RKO (cell line): ENCODE measurements at places on chromosomes 5 and 9.
A peak's percentile ranks its signal among the peaks of the same experiment; 100 is the strongest.

GRCh38 chr9:125293134-125293533 lies 31.5 kb downstream of the GAPVD1 start:
- DNase-seq = no peak

- no peak for DNase-seq
Measured at GRCh38 chr5:51278539-51278938, 104.7 kb upstream of the ISL1 start.

DNA sequence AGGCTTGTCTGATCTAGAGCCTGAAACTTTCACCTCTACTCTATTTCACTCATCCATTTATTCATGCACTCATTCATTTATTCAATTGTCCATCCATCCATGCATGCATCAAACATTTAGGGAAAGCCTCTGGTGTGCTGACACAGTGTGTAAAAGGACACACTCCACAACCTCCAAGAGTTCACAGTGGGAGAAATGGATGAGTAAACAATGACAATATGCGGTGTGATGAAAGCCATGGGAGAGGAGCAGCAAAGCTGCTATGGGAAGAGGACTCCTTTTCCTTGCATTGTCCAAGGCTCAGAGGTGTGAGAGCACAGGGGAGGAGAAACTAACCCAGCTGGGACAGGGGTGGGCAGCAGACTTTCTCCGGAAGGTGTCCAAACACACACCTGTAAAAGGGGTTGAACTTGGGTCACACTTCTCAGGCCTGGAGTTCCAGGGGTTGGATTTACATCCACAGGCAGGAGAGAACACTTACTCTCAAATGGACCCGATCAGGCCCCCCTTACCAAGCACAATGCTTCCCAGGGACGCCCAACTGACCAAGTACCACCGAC lies 21.2 kb upstream of the PFDN1 start:
- DNase-seq = no peak

- DNase-seq = no peak
Measured at GRCh38 chr5:132253452-132254320, 3.8 kb upstream of the PDLIM4 start.

GRCh38 chr9:9631284-9631683 lies 981.5 kb downstream of the PTPRD start:
- DNase-seq = no peak

DNA sequence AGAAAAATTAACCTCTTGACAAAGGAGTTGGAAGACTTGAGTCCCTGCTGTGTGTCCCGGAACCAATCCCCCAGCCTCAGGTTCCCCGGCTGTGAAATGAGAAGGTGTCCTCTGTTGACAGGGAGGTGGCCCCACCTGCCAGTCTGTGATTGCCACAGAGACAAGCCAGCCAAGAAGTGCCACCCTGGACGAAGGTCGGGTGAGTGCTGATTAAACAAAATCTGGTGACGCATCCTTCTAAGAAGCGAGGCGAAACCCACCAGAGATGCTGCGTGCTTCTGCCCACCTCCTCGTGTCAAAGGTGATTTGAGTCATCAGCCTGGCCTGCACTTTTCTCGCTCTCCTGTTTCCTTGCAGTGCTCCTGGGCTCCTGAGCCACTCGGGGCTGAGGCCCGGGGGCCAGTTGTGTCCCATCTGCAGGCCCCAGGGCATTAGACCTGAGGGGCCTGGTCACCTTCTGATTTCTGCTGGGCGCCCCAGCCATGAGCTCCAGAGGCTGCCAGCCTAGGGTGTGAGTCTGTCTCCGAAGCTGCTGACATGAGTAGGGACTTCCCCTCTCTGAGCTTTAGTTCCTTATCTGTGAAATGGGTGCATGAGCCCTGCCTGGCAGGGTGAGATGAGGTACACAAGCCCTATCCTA lies 28.7 kb downstream of the NEK6 start:
- DNase-seq = no peak

GRCh38 chr5:40623480-40624420 lies 56.0 kb upstream of the PTGER4 start:
- no peak for DNase-seq

- no peak for DNase-seq
Measured at GRCh38 chr5:38396766-38397165, 138.4 kb downstream of the EGFLAM start.

DNA sequence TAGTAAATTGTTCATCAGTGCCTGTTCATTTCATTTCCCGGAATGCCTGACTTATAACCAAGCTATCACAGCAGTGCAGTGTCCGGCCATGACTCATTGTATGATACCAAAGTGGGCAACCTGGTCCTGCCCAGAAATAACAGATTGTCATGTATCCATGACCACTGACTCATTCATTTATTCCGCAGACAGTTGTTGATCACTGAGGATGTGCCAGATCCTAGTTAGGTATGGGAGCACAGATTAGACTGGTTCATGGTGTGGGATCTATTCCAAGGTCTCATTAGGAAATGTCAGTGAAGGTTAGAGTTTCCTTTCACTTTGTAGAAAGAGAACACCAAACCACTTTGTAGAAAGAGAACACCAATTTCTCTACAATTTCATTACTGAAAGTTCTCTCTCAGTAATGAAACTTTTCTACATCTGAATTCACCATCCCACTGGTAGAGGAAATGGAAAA lies 8.7 kb downstream of the NREP start:
- DNase-seq = peak; percentile 52

GRCh38 chr5:43623048-43623680 lies 20.2 kb downstream of the NNT start:
- no peak for DNase-seq

DNA sequence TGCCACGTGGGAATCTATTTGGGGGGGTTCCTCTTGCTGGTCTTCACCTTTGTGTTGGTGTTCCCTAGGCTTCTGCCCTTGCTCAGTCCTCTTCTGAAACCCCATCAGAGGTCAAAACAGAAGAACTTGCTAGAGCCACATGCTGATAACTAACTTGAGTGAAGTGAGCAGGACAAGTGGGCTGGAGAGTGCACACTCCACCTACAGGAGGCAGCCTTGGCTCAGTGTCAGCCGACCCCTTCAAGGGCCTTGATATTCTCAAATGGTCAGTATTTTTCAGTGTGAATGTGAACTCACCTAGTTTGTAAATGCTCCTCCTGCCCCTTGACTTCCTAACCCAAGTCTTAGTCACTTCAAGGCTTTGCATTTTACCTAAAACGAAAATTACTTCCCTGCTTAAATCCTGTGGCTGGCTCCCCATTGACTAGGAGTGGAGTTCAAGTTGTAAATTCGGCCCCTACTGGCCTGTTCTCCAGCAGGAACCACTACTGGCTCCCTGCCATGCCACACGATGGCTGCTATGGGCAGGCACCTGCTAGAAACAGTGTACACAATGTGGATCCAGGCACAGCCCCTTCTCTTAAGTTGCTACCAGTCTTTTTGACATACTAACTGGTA lies 3.6 kb upstream of the SLC1A3 start:
- no peak for DNase-seq

GRCh38 chr9:113805486-113806132 lies 70.5 kb upstream of the ZNF618 start:
- no peak for DNase-seq

DNA sequence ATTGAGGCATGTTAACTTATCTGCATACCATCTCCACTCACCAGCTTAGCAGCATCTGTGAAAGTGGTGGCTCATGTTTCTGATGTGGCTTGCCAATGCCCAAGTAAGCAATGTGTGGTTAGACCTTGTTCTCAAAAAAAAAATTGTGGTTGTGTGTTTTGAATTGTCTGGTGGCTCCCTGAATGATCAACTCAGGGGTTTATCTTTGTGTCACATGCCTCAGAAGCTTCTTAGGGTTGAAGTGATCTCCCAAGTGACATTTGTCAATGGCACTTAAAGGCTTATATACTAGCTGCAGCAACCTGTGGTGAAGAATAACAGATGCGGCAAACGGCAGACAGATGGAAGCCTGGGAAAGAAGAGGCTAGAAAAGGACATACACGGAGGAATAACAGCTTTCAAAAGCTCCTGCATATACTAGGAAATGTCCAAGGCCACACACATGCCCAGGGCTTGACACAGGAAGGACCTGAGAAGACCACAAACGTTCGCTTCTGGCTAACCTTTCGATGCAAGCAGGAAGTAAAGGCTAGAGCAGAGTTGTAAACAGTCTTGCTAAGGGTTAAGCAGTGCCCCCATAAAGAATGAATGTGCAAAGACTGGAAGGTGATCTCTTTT lies 42.2 kb upstream of the FSD1L start:
- no peak for DNase-seq

- no peak for DNase-seq
Measured at GRCh38 chr5:91794856-91795548, 411.9 kb upstream of the ARRDC3 start.

DNA sequence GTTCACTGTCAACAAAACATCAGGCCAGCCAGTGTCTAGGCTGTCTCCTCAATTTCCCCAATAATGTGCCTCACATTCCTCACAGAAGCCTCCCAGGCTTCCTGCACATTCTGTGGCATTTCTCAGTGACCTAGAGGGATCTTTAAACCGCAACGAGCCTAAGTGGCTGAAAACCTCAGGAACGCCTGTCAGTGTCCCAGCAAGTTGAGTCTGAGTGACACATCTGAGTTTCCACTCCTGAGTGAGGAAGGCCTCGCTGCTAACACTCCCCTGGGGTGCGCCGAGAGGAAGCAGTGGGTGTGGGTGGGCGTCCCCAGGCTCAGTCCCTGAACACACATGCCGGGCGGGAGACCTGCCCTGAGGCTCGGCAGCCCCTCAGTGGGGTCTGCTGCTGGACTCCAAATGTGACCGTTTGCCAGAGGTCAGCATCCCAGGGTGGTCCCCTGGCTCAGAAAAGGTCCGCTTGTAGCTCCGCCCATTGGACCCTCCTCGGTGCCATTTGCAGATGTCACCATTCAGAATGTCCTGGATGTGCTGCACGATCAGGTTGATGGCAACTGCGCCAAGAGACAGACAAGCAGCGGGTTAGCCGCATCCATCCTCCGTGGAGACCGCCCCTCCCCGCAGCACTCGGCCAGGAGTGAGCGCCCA lies 6.3 kb downstream of the UCK1 start:
- DNase-seq = no peak

DNA sequence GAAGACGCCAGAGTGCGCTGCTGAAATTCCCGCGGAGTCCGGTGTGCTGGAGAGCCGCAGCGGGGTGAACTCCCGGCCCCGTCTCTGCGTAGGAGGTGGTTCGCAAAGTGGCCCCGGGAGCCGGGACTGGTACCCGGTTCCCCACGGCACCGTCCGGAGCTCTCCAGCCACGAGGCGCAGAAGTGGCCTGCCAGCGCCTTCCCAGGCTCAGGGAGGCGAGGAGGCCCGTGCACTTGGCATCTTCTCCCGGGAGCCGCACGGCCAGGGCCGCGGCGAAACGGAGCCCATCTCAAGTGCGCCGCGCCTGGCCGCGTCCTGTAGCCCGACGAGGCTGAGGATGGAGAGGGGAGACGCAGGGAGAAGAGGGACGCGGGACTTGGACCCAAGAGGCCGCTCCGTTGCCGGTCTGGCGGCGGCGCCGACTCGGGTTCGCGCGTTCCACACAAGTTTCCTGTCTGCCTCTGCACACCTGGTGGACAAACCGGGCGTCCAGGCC lies 1.1 kb upstream of the IRX1 start:
- DNase-seq = no peak

DNA sequence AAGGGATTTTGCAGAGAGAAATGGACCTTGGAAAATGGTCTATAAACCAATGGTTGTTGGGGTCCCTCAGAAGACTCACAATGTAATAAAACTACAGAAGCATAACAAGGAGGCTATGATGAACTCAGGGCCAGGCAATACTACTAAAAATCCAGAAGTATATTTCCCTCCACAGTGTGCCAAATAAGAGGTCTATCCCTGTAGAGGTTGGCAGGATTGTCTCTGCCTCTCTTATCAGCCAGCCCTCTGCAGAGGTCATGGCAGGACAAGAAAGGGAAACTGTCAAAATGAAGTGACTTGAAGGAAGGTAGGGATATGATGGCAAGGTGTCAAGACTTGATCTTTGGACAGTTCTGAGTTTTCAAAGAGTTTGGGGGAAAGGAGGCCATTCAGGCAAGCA lies 115.7 kb upstream of the NR5A1 start:
- DNase-seq = no peak

DNA sequence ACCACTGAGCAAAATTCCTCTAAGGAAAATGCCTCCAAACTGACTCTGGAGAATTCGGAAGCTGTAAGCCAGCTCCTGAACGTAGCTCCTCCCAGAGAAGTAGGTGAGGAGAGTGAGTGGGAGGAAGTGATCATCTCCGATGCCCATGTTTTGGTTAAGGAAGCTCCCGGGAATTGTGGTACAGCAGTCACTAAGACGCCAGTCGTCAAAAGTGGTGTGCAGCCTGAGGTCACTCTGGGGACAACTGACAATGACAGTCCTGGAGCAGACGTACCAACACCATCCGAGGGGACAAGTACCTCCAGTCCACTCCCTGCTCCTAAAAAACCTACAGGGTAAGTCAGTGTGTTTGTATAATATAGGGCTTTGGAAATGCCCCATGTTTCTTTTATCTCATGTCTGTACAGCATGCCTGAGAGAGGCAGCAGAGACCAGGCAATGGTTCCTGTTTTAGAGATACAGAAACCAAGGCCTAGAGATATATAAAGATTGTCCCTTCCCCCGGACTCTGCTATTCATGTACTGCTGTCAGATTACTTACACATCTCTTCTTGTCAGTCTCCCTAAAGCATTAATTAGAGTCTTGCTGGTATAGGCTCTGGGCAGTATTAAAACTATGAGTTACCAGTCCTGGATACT lies 23.9 kb downstream of the HMGXB3 start:
- no peak for DNase-seq

DNA sequence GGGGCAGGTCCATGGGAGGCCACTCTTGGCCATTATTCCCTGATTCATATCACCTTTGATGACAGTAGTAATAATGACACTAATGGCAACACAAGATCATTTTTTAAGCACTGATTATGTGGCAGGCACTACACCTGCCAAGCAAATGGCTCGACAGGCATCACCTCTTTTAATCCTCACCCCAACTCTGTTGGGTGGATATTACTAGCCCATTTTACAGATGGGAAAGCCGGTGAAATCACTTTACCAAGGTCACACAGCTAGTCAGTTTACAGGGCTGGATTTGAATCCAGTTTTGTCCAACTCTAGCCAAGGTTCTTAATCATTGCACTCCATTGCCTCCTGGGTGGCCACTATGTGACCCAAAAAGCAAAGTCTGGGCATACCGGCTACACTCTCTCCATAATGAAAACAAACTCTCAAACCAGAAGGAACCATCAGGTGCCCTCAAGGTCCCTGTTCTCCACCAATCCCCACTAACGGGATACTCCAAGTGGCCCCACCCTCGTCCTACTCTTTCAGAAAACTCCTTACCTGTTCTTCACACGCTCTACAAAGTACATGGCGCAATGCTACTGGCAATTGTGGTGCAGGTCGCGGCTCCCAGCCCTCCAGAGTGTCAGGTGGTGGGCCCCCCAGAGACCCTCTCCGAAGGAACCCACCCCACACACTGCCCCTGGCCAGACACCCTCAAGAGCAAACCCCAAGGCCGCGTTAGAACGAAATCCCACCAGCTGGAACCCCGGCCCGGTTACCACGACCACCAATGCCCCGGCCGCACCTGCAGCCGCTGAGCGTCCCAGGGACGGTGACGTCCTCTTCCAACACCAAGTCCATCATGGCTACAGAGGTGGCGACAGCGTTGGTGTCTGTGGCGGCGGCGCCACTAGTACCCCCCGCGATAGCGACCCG lies 572 bp downstream of the CDK5RAP2 start:
- peak; percentile 28 for DNase-seq
